ENCODE measurements at places on chromosomes 2 and 18.

GRCh38 chr2:7272210-7272609 is 355.0 kb downstream of the RNF144A start:
- no peak for DNase-seq

DNA sequence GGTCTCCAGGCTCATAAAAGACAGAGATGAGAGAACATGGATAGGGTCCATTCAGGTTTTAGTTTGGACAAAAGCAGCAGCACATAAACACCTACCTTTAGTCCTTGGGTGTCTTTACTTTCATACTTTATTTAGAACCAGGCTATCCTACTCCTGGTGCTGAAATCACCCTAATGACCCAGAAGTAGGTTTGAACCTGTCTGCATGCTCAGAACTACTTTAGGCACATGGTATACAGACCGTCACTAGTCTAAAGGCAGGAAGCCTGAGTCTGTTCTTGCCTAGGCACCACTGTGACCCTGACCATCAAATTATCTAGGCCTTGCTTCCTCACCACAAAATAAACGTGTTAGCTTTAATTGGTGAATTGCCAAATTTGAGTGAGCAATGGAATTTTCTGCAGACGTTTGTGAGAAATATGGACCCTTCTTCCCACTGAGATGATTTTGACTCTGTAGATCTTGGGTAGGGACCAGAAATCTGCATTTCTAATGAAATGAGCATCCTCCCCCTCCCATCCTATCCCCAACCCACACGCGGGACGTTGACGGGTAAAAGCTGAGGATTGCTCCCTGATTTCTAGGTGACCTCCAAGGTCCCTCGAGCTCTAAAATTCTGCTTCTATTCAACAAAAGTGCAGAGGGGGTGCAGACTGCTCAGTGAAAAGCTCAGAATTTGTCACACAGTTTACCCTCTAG is 75.1 kb downstream of the PLEKHM3 start:
- DNase-seq = no peak

DNA sequence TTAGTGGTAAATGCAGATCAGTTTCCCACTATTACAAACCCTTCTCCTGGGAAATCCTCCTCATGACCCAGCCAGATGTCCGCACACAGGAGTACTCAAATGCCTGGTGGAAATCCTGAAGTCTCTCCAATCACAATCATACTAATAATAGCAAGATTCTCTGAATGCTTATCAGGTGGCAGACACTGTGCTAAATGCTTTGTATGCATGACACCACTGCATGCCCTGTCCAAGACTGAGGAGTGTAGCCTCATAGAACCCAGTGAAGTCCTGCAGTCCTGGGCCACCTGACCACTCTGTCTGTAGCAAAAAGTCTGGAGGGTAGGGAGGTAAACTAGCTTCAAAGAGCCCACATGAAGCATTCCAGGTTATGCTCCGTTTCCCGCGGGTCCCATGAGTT is 434.8 kb upstream of the CHST9 start:
- no peak for DNase-seq

- no peak for DNase-seq
Observed at GRCh38 chr2:17634997-17635396, 94.5 kb downstream of the VSNL1 start.

- no peak for DNase-seq
Observed at GRCh38 chr2:41905597-41906337, 142.1 kb upstream of the PKDCC start.

GRCh38 chr2:231315896-231316295 is 79.6 kb upstream of the B3GNT7 start:
- no peak for DNase-seq

DNA sequence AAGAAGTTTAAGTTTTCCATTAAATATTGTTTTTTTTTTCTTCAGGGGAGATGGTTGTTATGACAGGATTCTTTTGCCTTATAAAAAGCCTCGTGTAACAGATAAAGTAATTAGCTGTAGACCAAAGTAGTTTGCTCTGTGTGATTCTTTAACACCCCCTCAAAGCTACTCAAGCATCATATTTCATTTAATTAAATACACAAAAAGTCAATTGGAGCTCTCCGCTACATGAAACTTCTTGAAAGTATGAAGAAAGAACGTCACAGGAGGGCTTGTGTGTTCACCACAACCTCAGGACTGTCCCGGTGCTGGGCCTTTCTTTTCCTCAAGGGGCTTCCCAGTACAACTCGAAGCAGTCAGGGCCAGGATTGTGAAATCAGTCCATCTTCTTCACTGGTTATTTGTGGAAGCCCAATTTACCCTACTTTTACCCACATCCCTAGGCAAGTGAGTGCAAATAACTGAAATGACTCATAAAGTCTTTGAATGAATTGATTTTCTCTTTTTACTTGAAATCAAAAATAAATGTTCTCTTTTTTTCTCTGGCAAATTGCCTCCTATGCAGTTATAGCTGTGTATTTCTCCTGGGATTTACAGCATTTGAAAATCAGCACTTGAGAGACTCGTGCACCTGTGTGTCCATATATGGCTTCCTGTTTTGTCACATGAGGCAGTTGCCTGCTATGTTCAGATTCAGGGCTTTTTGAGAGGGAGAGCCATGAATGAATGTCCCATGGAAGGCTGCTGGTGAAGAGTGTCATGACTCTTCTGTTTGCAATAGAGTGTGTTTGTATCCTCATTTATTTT is 48.6 kb downstream of the LINC00305 start:
- DNase-seq = no peak

Data from HS-27A (cell line).